Thyroid gland (tissue), 4 donors: ENCODE measurements at places on chromosomes 5 and 9.

DNA sequence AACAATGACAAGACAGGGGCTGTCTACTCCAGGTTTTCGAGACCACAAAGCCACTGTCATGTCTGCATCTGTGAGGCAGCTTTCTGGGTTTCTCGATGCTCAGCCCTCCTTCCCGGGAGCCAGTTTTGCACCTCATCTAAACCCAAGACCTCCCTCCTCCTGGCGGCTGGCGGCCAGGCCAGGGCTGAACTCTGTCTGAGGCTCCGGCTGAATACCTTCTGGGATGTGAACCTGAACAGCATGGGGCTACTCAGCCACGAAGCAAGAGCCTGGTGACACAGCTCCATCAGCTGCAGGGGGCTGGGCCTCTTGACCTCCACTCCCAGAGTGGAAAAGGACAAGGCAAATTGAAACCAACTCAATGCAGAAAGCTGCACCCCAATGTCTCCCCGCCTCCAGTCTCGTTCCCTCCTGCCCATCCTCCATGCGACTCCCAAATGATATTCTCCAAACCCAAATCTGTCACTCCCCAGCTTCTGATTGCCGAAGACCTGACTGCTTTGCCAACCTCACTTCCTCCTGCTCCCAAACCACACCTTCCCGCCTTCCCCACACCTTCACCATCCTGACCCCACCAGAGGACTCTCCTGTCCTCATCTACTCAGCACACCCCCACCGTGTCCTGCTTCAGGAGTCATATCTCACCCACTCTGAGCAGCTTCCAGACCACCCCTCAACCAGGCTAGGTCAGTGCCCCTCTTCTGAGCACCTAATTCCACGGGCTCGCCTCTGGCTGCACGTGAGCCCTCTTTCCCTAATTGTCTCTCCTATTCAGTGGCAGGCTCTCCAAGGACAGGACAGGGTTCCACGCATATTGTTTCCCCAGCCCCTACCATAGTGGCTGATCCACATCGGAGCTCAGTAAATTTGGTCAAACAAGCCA lies 4.5 kb downstream of the ANKS6 start:
- DNase-seq, result peak; percentile 92
- H3K27ac ChIP-seq, result peak overlapping the region; percentile 96
- H3K4me1 ChIP-seq, result peaks cover 42% of the 10 kb centered on the region

- no peak overlapping the region for H3K4me3 ChIP-seq
- H3K27me3 ChIP-seq, result no peaks in the 10 kb centered on the region
- no peak overlapping the region for H3K27ac ChIP-seq
- no peaks in the 10 kb centered on the region for H3K36me3 ChIP-seq
- peak; percentile 53 for DNase-seq
- H3K4me1 ChIP-seq, result no peaks in the 10 kb centered on the region
Observed at GRCh38 chr5:141814064-141814964, 63.9 kb downstream of the PCDH1 start.

- no peaks in the 10 kb centered on the region for H3K36me3 ChIP-seq
- no peaks in the 10 kb centered on the region for H3K4me1 ChIP-seq
- H3K27ac ChIP-seq, result no peak overlapping the region
- no peak overlapping the region for H3K4me3 ChIP-seq
- no peak for DNase-seq
Observed at GRCh38 chr5:41955432-41956024, 30.4 kb downstream of the FBXO4 start.

- no peak for DNase-seq
- H3K27ac ChIP-seq, result no peak overlapping the region
- no peaks in the 10 kb centered on the region for H3K36me3 ChIP-seq
- peaks cover 6% of the 10 kb centered on the region for H3K4me1 ChIP-seq
Observed at GRCh38 chr5:57439601-57440000, 43.0 kb downstream of the ACTBL2 start.

GRCh38 chr9:92890761-92891160 lies 12.9 kb upstream of the ZNF484 start:
- H3K36me3 ChIP-seq, result no peaks in the 10 kb centered on the region
- H3K27ac ChIP-seq, result no peak overlapping the region
- no peak overlapping the region for H3K4me3 ChIP-seq
- DNase-seq, result no peak
